Right kidney (tissue), 9 donors: ENCODE measurements at places on chromosomes 16 and 17.
A peak's percentile ranks its signal among the peaks of the same experiment; 100 is the strongest.

DNA sequence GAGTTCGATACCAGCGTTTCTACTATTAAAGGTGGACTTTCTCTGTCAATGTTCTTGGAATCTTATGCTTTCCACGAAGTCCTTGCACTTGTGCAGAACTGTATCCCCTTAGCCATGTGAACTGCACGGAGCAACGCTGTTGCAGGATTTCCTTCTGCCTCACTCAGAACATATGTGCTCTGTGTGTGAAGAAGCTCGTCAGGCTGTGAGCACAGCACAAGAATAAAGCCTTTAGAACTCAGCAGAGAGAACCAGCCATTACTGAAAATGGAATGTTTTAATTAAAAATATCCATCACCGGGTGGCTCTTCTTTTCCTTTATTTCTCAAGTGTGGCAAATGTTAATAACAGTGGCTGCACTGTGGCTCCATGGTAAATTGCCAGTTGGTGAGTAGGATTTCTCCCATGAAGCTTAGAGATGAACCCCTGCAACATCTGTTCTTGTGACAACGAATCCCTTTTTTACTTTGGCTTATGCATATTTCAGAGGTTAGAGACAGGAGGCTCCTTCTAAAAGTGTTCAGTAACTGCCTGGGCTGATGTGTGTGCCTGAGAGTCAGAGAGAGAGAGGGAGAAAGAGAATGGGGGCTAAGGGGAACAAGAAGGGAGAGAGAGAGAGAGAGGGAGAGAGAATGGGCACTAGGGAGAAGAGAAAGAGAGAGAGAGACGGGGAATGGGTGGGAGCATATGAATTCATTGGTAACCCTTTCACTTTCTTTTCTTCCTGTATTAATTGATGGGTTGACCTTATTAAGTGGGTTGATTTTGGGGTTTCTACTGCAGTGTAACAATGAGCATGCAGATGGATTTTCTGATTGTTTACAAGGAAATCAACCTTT is 50.0 kb downstream of the RPTOR start:
- no peak for DNase-seq

DNA sequence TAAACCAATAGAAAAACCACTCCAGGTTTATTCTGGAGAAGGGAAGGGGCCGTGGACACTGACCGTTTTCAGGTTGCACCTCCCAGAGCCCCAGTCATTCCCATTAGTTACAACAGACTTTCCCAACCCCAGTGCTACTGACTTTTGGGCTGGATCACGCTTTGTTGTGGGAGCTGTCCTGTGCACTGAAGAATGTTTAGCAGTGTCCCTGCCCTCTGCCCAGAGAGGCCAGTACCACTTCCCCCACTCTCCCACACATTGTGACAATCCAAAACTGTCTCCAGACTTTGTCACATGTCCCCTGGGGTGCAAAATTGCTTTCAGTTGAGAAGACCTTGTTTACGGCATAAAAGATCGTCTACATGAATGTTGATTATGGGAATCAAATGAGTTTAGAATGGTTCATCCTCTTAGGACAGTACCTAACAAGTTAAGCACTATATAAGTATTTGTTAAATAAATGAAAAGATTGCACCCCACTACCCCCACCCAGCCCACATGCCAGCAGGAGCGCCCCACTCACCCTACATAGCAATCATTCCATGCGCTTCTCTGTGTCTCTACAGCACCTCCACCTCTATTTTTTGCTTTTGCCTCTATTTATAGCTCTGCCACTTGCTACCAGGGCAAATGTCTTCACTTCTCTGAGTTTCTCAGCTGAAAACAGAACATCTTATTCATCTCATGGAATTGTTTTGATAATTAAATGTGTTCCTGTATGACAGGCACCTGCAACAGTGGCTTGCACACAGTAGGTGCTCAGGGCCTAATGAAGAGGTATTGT is 104.9 kb downstream of the AXIN2 start:
- DNase-seq: no peak

- DNase-seq: no peak
These were observed 8.8 kb downstream of the CTRB2 start for GRCh38 chr16:75198135-75198600.

DNA sequence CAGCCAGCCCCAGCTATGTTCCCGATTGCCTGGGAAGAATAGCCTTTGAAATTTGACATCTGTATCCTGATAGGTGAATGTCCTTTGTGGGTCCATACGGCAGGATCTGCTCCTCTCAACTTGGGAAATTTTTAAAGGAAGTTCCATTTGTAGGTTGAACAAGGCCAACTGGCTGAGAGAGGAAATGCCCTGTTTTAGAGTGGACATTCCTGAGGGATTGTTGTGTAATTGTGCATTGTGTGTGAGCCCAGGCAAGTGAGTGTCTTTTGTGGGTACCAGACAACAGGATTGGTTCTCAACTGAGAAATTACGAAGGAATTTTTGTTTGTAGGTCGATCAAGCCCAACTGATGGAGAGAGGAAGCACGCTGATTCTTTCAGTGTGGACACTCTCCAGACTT is 2.6 kb upstream of the CPHXL2 start:
- no peak for DNase-seq

- no peak for DNase-seq
These were observed 423 bp upstream of the ASGR2 start for GRCh38 chr17:7114875-7115614.

GRCh38 chr17:50908140-50908859 is 42.1 kb upstream of the TOB1 start:
- DNase-seq: no peak

GRCh38 chr17:79668344-79669250 is 57.7 kb upstream of the RBFOX3 start:
- DNase-seq: no peak

GRCh38 chr16:87165151-87165550 is 152.0 kb downstream of the C16orf95 start:
- no peak for DNase-seq

DNA sequence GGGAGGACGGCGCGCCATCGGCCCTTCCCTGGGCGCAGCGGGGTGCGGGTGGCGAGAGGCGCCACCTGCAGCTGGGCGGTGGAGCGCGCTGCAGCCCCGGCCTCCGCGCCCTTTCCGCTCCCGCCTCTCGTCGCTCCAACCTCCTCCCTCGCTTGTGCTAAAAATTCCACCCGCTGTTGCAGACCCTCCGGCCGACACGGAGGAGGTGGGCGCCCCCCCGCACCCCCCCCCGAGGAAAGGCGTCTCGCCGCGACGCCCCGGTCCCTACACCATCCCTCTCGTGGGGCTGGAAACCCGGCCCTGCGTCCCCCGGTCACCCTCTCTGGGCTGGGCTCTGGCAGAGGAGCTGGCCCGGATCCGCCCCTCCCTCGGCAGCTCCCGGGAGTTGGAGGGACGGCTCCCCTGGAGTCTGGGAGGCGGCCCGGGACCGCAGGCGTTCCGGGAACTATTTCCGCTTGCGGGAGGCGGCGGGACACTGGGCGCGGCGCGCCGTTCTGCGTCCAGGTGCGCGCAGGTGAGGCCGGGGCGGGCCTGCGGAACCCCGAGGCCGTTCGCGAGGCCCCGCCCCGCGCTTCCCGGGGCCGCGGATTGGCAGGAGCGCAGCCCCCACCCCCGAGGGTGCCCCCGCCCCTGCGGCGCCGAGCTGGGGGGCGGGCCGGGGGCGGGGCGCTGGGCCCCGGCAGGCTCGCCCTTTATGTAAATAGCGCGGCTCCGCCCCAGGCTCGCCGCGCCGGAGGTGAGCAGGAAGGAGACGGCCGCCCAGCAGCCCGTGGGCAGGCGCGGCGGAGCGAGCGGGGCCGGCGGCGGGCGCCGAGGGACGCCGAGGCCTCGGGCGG is at the start of gene LLGL2:
Gene LLGL2, plus strand, starts transcription at position 728 of the 836 bp plus-strand sequence. CDS start 17,730 bp downstream, outside the sequence.
- peak; percentile 96 for DNase-seq

DNA sequence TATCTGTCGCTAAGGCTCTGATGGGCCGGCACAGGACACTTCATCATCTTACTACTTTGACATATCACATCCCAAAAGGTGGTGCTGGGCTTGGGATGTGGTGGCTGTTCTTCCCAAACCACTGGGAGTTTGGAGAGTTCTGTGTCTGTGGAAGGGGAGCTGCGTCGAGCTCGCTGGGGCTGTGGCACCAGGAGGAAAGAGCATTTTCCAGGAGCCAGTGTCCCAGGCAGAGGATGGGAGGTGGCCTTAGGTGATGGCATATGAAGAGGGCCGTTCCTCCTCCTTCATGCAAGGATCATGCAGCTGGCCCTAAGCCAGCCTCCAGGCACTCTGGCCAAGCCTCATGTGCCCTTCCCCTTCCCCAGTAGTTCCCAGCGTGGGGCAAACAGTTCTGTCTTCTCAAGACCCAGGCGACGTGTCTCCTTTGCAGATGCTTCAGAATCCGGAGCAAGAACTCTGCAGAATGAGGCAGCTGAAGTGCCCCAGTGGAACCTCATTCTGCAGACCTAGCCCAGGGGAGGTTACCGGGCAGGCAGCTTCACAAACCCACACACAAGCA is 89.4 kb upstream of the TNRC6C start:
- DNase-seq: no peak

- no peak for DNase-seq
These were observed 17.0 kb downstream of the ACSF3 start for GRCh38 chr16:89110641-89111040.

DNA sequence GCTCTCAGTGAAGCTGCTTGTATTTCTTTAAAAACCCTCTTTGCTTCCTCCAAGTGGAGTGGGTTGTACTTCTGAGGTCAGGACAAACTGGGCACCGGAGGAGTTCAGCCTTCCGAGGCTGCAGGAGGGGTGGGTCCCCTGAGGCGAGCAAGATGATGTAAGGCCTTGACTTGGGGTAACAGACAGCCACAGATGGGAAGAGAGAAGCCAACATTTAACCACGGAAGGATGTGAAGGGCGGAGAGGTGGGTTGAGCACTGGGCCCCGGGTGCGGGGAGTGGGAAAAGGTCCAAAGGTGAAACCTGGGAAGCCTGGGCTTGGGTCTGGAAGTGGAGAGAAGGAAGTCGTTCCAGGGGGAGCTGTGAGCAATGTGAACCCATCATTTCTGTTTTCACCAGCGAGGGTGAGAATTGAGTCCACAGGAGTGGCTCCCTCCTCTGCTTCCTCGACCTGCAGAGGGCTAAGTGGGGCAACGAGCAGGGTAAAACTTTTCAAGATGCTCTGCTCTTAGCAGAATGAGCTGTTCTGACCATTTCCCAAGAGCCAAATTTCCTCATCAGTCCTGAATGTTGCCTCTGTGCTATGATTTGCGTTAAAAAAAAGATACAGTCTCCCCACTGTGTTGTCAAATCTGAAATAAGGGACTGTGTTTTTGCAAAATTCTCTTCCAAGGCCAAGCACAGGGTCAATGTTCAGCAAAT is 137.7 kb upstream of the CRHR1 start:
- no peak for DNase-seq

DNA sequence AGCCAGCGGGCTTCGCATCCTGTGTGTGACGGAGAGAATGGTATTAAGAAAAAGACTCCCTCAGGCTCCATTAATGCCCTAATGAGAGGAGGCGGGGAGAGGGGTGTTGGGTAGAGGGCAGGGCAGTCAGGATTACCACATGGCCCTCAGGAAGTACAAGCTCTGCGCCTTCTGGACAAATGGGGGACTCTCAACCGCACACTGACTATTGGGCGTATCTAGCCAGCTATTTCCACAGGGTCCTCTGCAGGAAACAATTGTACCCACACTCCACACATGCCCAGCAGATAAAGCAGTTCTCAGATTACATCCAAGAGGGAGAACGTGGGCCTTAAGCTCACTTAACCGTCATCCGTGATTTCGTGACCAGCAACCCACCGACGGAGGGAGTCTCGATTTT is 14.7 kb downstream of the NXN start:
- no peak for DNase-seq

- peak; percentile 86 for DNase-seq
These were observed 69.9 kb downstream of the ABR start for GRCh38 chr17:1109606-1110540.

DNA sequence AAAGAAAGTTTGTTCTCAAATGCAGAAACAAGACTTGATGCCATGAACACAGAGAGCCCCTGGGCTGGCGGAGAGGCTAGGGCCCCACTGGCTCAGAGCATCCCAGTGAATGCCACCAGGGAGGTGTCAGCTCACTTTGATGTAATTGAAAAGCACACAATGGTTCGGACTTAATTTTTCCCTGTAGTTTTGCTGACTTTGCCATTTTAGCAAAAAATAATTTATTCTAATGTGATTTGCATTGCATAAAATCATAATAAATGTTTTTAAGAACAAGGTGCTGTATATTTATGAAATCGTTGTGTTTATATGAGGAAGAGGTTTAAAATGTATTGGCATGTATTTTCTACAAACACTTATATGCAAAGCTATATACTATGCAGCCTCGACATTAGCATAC is 140.5 kb downstream of the HS3ST4 start:
- DNase-seq: no peak

DNA sequence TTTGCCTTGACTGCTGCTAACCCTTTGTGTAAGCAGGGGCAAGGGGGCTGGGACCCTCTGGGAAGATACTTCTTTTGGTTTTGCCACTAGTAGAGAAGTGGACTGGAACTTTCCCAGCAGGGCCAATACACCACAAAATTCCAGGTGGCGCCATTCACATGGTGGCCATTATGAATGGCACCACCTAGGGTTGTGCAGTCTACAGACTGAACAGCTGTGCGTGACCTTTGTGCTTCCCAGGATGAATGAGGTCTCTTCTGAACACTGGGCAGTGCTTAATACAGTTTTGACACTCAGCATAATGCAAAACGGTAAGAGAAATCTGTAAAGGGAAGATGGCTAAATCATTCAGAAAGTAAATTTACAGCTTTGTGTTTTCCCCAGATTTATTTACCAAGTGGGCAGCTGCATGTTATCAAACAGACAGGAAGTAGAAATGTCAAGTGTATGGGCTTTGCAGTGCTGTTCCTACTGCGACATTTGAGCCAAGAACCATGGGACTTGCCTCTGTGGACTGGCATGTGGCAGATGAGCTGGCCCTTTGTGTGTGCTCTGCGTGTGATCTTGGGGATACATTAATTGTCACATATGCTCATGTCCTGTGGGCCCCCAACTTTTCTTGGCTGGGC is 9.2 kb downstream of the SYT17 start:
- no peak for DNase-seq

DNA sequence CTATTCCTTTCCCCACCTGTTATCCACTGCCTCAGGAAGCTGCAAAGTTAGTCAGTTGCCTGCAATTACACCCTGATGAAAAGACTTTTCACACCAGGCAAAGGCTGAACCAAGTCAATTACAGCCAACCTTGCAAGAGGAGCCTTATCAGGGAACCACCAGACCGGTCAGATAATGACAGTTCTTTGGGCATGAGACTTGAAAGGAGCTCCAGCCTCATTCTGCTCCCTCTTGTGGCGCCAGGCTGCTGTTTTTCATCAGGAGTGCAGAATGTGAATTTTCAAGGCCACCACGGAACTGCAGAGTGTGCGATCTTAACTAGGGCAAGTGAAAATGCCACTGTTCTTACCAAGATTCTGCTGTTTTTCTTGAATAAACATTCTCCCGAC is 22.5 kb downstream of the DNAI2 start:
- no peak for DNase-seq

GRCh38 chr17:80980397-80981061 is 11.1 kb upstream of the CHMP6 start:
- DNase-seq: no peak

DNA sequence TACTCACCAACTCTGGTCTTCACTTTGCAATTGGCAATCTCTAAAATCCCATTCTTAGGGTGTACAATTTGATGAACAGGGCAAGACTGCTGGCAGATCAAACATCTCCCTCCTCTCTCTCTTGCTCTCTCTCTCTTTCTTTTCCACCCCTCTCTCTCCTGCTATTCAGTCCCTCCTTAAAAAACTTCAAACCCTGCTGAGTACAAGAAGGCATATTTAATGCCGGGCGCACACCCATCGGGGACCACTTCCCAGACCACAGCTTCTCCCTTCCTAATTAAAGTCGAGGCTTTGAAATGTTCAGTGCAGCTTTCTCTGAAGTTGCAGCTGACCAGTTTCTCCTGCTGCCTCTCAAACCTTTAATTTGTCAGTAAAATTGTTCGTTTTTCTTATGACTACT is 185.4 kb upstream of the CDH11 start:
- no peak for DNase-seq

GRCh38 chr17:42979511-42980273 is at the start of gene PTGES3L:
Gene PTGES3L, minus strand, starts transcription at chr17:42980080. Its CDS starts 27 bp downstream, at chr17:42980053.
- DNase-seq: no peak
